ENCODE measurements at places on chromosomes 2 and 18.

DNA sequence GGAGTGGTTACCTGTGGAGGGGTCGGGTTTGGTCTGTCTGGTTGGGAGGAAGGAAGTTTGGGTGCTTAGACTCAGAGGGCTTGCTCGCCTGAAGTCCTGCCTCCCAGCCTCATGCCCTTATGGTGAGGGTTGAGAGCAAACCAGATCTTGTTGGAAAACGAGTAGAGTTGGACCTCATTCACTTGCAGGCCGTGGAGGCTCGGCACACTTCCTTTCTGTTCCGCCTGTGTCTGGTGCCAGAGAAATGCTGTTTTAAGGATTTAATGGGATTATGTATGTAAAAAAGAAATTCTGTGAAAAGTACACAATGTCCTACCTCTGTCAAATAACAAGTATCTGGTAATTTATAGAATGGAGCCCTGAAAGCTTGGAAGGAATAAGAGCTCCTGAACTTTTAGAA lies 29.6 kb downstream of the GATA6 start:
- DNase-seq: no peak

DNA sequence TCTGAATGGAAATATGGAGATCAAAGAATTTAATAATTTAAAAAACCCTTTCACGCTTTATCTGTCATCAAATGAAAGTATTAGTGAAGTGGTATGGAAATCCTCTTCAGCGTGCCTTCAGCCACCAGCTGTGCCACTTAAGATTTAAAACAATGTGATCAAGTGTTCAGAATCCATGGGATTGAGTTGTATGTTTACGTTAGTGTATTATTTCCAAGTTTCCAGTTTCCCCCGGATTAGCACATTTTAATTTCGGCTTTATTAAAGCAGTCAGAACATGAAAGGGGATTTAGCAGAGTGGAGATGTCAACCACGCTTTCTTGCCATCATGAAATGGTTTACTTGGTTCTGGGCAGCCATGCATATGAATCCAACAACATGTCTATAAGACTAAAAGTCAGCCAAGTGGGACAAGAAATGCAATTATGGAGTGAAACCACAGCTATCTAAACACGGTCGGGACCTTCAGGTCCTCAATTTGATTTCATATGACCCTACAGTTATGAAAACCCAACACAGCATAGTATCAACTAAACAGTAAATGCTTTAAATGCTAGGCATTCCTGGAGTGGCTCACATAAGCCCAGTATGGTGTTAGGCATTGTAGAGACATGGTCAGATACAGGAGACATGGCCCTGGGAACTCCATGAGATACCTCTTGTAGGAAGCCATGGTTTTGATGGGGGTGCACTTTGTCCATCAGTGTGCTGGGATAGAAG lies 224.9 kb upstream of the EPAS1 start:
- no peak for DNase-seq

GRCh38 chr18:27749194-27749593 lies 427.7 kb downstream of the CDH2 start:
- no peak for DNase-seq

- DNase-seq: no peak
Measured at GRCh38 chr2:74530239-74531187, 780 bp downstream of the HTRA2 start.

- no peak for DNase-seq
Measured at GRCh38 chr2:174337337-174338146, 2.8 kb downstream of the SP9 start.

DNA sequence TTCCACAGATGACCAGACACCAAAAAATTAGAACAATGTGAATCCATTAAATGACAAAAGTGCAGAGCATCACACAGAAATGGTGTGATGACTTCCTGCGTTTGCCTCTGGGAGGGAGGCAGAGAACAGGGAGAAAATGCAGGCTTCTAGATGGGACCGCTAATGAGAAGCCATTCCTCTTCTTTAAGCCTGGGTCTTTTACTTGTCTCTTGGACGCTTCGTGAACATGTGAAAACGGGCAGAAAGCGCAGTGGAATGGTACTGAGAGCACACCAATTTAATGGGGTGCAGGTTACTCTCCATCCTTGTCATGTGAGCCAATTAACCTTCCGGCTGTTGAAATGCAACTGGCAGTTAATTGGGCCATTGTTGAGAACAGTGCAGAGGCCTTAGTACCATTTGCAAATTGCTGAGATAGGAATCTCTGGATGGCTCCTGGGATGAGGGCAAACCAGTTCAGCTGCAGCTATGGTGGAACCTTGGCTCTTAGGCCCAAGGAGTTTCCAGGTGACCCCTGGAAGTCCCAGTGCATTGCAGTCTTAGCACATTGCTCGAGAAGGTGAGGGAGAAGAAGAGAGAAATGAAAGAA lies 210.4 kb upstream of the CXCR4 start:
- no peak for DNase-seq

- no peak for DNase-seq
Measured at GRCh38 chr2:228860601-228861285, 410.3 kb downstream of the PID1 start.

DNA sequence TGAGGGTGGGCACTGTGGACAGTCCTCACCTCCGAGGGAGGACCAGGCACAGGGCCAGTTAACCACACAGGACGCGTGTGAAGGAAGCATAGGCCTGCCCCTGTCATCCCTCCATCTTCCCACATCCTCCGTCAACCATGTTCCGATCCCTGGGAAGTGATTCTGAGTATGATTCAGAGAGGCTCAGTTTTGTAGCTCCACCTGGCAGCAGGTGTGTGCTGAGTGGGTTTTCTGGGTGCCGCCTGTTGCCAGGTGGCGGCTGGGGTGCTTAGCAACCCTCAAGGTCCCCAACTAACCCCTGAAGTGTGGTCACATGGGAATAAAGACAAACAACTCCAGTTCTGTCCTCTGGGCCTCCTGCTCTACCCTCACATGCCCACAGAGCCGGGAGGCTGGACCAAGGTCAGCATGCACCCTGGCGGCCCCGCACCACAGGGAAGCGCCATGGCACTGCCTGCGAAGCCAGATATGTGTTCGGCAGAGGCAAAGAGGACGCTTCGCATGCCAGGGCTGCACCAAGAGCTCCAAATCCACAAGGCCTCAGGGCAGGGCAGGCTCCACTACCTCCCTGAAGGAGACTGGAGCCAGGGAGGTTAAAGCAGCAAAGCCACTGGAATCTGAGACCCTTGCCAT lies 60.0 kb downstream of the ADCY3 start:
- DNase-seq: no peak

GRCh38 chr2:31271851-31272267 lies 37.9 kb downstream of the EHD3 start:
- no peak for DNase-seq

- DNase-seq: no peak
Measured at GRCh38 chr2:192443831-192444230, 249.1 kb upstream of the TMEFF2 start.

GRCh38 chr2:65351234-65351947 lies 81.0 kb downstream of the SPRED2 start:
- DNase-seq: no peak

DNA sequence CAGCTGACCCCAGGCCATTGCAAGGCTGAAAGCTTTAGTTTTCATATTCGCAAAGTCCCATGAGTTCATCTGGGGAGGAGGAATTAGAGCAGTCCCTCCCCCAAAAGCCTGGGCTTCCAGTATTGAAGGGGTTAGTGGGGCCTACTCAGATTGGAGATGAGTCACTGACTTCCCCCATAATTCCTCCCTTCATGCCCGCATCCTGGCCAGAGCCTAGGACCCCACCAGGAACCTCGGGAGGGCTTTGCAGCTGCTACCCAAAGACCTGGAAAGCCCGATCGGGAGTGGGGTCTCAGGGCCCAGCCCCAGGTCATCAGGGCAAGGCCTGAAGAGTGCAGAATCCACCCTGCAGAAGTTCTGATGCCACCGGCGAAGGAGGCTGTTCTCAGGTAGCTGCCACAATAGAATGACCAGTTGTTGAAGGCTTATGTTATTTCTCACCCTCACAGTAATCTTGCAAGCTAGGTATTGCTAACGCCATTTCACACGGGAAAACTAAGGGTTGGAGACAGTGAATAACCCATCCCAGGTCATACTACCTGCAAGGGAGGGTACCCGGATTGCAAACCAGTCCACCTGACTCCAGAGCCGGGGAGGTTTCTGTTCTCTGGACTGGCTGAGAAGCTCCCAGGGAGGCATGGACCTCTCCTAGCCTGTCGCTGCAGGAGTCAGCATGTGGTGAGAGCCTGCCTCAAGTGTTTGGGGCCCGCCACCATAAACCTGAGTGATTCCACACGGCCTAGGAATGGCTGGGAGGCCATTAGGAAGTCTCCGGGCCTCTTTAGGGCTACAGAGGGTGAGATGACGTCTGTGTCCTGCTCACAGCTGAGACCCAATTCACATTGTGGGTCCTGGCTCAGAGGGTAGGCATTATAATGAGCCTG lies 5.8 kb upstream of the ARID5A start:
- no peak for DNase-seq

DNA sequence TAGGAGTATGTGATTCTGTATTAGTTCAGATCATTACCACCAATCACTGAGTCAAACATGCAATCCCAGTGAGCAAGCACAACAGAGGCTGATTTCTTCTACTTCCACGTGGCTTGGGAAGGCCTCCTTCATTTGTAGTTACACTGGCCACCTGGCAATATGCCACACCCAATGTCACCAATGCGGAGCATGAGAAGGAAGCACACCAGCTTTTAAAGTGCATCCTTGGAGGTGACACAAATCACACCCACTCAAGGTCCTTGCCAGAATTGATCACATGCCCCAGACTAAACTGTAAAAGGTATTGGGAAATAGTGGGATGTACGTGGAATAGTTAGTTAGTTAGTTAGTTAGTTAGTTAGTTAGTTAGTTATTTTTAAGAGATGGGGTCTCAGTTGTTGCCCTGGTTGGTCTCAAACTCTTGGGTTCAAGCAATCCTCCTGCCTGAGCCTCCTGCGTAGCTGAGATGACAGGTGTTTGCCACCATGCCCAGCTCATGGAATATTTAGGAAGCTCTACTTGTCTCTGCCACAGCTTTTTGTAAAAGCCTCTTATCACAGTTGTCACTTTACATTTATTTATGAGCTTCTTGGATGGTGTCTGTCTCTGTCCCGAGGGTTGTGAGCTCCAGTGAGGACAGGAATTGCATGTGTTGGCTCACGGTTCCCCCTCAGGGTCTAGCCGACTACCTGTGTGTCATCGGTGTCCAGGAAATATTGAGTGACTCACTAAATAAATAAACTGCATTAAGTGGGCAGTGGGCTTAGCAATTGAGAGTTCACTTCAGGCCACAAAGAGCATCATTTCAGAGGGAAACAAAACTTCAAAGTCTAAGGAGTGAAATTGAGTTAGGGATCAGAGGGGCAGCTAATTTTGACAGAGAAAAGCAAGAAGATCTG lies 28.1 kb upstream of the CAB39 start:
- DNase-seq: no peak

DNA sequence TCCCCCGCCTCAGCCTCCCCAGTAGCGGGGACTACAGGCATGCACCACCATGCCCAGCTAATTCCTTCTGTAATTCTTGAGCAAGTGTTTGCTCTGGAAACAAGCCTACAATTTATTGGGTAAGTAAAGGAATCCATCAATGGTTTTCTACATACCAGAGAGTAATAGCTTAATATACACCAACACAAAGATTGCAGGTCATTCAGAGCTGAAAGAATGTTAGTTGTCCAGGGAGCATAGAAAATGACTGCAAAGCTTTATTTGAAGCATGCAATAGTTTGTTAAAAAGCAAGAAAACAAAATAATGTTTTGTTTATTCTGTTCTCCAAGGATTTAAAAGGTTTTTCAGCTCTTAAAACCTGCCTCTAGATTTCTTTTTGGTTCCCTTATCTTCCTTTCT lies 5.6 kb downstream of the IDH1 start:
- no peak for DNase-seq

- no peak for DNase-seq
Measured at GRCh38 chr2:200174433-200175216, 131.9 kb upstream of the SPATS2L start.

DNA sequence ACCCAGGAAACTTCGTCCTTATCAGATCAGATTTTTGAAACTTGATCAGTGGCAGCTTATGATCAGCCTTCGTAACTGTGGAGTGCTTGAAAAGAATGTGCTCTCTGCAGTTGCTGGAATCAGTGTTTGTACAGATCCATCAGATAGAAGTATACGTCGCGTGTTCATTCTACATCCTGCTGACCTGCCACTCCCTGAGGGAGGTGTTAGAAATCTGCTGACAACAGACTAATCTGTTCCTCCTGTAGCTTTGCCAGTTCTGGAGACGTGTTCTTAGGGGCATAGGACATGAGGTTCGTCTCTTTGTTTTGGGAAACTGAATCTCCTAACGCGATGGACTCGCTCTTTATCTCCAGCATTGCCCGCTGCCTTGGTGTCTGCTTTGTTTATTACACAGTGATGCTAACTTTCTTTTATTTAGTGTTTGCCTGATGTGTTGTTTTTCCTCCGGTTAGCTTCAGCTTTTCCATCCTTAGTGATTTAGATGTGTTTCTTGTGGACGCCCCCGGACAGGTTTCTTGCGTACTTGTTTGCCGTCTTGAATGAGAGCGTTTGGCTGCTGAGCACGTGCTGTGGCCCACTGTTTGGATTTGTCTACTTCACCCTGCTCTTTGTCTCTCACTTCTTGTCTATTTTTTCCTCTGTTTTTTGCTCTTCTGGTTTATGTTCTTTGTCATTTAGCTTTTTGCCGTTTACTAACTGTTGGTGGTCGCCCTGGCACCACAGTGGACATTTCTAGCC lies 17.4 kb upstream of the GAL3ST2 start:
- DNase-seq: no peak

Data from GM19239 (cell line).